ENCODE measurements at places on chromosomes 16 and 17.

DNA sequence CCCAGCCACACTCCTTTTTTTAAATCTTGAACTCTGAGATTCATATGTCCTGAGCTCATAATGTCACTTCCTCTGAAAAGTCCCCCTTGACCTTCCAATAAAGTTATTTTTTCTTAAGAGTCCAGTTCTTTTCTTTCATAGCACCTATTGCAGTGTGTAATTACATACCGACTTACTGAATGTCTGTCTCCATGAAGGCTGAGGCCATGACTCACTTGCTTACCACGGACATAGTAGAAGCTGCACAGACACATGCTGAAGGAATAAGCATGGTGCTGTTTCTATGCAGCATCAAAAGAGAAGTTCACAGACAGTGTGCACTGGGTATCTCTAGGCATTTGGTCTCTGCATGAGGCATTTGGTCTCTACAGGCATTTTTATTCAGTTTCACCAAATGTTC is 77.2 kb downstream of the C17orf67 start:
- DNase-seq: peak; percentile 96

- no peak for DNase-seq
Observed at GRCh38 chr17:55694286-55694910, 28.3 kb downstream of the TMEM100 start.

DNA sequence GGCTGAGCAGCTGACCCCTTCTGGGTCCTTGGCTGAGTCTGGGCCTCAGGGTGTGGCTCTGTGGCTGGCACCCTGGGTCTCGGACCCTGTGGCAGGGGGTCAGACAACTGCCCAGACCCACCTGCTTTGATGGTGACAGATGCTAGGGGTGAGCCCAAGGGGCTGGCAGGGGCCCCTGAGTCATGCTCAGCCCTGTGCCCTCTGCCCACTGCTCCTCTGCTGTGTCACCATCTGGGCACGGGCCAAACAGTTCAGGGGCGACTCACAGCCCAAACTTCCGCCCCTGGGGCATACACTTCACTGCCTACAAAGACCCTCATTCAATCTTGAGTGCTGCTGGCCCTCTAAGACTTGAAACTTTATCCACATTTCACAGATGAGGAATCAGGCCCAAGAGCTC is 5.7 kb downstream of the ADGRG1 start:
- DNase-seq: no peak

- DNase-seq: no peak
Observed at GRCh38 chr16:85738923-85739715, 11.8 kb downstream of the C16orf74 start.

DNA sequence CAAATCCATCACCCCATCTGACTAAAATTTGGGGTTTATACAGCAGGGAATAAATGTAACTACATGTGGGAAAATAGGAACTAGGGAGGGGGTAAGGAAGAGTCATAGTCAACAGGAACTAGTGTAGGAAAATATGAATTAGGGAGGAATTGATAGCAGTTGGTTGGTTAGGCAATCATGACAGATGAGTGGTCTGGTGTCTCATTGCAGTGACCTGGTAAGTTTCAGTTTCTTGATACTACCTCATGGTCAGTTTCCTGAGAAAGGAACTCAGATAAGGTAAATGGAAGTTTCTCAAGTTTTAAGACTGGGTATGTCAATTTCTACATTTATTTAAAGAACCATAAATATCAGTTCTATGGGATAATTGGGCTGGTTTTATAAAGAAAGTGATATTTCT is 442.3 kb downstream of the NPIPA7 start:
- no peak for DNase-seq

- no peak for DNase-seq
Observed at GRCh38 chr16:546909-547770, 13.1 kb upstream of the PRR35 start.

DNA sequence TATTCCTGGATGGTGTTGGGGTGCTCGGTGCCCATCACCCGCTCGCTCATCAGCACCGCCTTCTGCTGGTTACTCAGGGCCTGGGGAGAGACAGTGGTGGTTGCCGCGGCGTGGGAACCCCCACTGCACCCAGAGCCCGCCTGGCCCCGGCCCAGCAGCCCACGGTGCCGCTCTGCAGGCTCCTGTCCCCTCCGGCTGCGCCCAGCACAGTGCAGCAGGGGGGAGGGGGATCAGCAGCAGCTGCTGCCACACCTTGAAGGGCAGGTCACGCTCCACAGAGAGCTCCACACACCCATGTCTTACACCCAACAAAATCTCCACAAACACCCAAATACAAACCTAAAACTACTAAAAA is 18.8 kb downstream of the CLUH start:
- DNase-seq: no peak

GRCh38 chr17:17514993-17515933 is 19.1 kb upstream of the RASD1 start:
- DNase-seq: peak; percentile 24

GRCh38 chr17:36705874-36706731 is 104.7 kb downstream of the MRM1 start:
- peak; percentile 34 for DNase-seq

GRCh38 chr16:13306161-13306995 is 405.0 kb downstream of the SHISA9 start:
- DNase-seq: no peak

DNA sequence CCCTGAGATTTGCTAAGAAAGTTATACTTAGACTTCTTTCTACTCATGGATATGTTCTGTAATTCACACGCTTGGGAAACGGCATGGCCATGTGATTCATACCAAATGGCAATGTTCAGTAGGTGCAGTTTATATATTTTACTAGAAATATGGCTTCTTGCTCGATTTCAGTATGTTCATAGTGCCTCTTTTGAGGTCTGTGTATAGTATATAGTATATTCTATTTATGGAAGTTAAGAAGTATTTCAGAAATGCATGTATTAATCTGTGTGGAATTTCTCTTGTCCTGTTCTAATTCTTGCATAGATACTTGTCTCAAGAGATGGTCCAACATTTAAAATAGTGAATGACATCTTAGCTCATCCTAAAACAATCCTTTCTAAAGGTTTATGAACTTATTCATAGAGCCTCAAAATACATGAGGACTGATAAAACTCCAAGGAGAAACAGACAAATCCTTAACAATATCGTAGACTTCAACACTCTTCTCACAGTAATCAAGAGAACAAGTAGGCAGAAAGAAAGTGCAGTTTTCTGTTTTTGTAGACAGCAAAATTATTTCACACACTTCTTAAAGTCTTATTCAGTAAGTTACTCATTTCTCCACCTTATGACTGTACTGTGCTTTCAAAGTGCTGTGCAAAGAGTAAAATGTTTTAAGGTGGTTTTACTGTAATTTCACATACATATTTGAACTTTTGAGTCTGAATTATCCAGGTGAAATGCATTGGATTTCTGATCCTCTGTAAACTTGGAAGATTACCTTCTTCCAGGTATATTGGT is 11.1 kb downstream of the BPTF start:
- DNase-seq: peak; percentile 60

DNA sequence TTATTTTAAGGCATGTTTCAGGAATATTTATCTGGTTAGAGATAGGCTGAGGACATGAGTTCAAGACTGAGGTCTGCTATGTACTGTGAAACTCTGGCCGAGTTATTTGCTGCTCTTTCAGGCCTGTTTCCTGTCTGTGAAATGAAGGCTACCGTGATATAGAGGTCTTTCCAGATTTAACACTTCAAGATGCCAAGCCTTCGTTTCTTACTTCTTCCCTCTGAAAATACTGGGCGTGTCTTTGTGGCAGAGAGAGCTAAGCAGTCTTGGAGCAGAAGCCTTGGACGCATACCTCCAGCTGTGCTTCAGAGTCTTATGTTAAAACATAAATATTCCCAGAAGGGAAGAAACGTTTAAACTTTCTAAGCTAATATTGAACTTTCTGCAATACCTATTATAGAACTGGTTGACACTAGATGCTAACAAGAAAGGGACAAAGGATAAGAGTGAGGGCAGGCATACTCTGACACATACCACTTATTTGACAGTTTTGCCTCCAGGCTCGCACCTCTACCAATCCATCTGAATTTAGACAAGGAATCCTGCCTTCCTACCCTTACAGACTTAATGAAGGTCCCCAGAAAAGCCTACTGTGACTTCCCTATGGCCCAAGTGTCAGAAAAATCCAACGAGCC is 17.5 kb downstream of the WIPI1 start:
- peak; percentile 58 for DNase-seq

- no peak for DNase-seq
Observed at GRCh38 chr17:44918006-44918405, 2.7 kb upstream of the GFAP start.

DNA sequence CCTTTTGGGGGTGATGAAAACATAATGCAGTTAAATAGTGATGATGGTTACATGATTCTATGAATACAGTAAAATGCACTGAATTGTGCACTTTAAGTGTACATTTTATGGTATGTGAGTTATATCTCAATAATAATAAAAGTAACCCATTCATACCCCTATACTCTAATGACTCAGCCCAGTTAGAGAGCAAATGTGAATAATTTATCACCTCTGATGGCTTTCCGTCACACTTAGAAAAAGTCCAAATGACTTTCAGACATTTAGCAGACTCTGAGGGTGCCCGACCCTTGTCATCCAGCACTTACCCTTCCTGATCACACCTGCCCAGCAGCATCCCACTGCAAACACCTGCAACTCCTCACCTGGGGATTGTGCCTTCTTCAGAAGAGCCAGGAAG is 148.1 kb upstream of the MAF start:
- DNase-seq: no peak

DNA sequence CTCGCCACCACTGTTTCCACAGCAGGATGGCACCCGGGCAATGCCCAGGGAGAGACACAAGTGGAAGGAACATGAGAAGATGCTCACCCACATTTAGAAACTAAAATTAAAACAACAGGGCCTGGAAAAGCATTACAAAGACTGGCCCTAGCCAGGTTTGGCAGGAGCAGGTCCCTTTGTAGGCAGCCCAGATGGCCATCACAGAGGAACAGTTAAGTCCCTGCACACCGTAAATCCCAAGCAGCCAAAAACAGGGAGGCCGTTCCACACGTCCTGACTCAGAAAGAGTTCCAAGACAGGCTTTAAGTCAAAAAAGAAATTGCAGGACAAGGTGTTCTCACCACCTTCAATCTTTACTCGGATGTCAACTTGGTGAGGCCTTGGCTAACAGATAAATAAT is 127.1 kb downstream of the DYNLRB2 start:
- DNase-seq: no peak

DNA sequence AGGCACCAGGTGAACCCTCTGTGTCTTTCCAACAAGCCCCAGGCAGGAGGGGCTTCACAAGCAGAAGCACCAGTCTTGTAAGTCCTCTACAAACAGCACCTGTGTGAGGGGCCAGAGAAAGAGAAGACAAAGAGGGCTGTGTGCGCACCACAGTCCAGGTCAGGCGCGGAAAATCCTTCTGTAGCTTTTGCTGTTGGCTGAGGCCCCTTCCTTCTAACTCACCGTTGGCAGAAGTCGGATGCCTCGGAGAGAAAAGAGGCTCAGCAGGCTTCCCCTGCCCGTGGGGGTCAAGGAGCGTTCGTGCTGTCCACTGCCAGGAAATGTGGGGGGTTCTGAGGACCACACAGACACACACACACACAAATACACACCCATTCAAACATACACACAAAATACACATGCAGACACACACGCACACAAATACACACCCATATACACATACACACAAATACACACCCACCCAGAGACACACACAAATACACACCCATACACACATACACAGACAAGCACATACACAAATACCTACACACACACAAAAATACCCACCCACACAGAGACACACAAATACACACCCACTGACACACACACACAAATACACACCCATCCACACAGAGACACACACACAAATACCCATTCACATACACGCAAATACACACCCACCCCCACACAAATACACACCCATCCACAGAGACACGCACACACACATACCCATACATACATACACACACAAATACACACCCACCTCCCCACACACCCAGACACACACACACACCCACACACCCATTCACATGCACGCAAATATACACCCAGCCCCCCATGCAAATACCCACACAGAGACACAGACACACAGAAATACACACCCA is 6.8 kb downstream of the ZG16B start:
- DNase-seq: no peak

DNA sequence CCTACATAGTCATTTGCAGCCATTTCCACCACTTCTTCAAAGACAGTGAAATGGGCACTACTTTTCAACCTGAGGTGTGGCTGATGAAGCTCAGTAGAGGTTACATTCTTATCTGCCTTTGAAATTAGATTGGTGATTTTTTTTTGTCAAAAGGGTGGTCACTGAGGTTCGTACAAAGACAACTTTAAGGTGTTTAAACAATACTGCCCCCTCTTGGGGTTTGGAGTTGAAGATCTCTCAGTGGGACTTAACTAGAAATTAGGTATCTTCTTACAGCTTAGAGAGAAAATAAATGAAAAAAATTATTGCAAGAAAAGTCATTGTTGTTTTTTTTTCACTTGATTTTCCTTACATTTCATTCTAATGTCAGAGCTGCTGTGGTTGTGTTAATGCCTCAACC is 713.2 kb downstream of the CDH11 start:
- DNase-seq: no peak

GRCh38 chr16:19677402-19677801 is 40.6 kb downstream of the KNOP1 start:
- no peak for DNase-seq

- DNase-seq: no peak
Observed at GRCh38 chr16:6836766-6837165, 495.9 kb upstream of the RBFOX1 start.

DNA sequence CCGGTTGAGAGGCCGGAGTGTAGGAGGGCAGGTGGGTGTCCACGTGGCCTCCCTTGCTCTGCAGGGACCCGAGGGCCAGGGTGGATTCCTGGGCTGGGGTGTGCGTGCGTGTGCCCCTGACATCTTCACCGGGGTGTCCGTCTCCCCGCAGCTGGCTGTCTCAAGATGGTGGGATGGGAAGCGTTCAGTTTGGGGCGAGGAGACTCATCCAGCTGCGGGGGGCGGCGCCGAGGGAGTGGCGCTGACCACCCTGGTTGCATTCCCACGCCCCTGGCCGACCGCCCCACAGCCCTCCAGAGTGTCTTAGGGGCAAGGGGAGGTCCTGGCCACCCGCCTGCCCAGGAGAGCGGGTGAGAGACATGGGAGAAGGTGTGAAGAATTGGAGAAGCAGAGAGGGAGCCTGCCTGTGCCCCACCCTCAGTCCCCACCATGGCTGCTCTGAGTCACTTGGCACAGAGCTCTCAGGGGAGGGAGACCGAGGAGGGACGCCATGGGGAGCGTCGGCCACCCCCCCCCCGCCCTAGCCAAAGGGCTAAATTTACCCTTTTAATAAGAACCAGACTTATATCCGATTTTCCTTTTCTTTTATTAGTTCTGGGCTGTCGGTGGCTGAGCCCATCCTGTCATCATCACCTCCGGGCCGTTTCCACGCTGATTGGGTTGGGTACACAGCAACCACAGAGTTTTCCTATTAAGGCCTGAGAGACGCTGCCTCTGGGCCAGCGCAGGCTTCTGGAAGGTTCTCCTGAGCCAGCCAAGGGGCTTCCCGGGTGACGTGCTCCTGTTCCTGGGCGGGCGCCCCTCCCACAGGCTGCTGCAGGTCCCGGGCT is 22.0 kb downstream of the BAHCC1 start:
- no peak for DNase-seq

DNA sequence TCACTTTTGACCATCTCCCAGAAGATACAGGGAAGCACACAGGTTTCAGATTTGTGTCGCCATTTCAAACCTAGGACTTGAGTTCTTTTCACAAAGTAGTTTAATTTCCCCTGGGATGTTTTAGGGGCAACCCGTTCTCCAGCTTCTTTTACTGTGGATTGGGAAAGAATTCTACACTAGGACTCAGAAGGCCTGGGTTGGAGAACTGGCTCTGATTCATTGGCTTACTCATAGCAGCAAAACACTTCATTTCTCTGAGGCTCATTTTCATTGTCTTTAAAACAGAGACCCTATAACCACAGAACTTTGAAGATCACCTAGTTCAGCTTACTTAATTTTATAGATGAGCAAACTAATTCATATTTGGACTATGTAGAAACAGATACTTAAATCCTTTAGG is 175.9 kb upstream of the SALL1 start:
- DNase-seq: peak; percentile 58

All from choroid plexus epithelial cell (primary cell).